ENCODE measurements at places on chromosomes 3 and 15. TPM values are rescaled to one million over a fixed set of nuclear protein-coding genes. Genes with fewer than 3 reads are reported as not detected.

- no peak for DNase-seq
Observed at GRCh38 chr3:164465172-164465571, 613.1 kb downstream of the SI start.

Gene GOLGA8J
- not detected for total RNA-seq

DNA sequence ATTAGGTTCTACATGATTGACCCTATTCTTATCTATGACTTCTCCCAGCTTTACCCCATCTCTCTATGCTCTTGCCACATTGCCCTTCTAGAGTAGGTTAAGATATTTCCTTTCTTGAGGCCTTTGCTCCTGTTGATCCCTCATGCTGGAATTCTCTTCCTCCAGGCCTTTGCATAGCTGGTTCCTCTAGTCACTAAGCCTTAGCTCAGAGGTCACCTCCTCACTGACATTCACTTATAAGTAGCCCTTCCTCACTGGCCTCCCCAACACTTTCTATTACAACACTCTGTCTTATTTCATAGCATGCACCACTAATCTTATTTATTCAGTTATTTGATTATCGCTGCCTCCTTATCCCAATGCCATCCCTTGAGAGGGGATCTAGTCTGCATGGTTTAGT lies 228.4 kb upstream of the COL8A1 start:
- no peak for DNase-seq

DNA sequence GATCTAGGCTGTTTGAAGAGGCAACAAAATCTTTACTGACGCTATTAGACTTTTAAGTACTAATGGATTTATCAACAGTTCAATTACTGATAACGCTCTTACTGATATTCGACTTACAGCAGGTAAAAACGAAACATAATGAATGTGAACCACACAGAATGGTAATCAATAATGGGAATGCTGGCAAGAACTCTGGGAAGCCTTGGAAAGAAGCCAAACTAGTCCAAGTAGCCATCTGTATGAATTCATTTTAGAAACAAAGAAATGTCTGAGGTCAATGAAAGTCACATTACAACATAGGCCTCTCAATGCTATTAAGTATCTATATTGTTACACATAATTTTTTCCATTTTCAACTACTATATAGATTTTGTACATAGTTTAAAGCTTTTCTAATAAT lies 130.0 kb downstream of the DMXL2 start:
- no peak for DNase-seq

Gene LMAN1L
- not detected for total RNA-seq

DNA sequence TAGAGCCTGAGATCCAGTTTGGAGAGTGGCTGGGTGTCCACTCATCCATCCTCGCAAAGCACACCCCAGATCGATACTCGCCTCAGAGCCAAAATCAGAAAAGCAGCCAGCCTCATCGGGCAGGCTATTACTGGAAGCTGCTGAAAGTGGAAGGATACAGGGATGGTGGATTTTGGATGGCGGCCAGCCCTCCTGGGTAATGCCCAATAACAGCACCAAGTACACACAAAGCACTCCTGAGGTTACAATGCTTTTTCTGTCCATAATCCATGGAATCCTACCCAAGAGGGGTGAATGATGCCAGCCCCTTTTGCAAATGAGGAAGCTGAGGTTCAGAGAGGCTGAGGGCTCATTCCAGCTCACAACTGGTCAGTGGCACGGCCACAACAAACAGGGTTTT lies 93.1 kb upstream of the SLC6A11 start:
- no peak for DNase-seq

All from RPMI7951 (cell line).